ENCODE measurements at places on chromosomes 11 and 22.

DNA sequence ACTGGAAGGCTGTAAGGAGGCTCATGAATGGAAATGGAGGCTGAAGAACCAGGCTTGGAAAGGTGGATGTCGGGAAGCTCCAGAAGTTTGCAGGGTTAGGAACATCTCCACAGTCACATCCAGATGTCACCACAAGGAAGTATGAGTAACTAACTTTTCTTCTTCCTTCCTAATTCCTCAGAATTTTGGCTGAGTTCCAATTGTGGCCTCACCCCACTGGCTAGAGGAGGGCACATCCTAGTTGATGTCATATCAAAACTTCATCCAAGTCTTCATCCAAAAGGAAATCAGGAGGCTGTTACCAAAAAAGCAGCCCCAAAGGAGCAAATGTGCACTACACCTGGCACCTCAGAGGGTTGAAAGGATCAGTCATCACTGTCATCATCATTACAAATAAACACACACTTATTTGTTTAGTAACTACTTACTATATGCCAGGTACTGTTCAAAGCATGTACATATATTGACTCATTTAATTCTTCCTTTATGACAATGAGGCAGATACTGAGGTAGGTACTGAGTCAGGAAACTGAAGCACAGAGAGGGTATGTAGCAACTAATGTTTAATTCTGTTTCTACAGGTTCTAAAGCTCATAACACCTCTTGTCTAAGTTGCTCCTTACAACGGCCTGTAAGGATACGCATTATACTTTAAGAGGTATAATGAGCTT, 7.3 kb upstream of the PTPN5 start:
- DNase-seq: no peak

DNA sequence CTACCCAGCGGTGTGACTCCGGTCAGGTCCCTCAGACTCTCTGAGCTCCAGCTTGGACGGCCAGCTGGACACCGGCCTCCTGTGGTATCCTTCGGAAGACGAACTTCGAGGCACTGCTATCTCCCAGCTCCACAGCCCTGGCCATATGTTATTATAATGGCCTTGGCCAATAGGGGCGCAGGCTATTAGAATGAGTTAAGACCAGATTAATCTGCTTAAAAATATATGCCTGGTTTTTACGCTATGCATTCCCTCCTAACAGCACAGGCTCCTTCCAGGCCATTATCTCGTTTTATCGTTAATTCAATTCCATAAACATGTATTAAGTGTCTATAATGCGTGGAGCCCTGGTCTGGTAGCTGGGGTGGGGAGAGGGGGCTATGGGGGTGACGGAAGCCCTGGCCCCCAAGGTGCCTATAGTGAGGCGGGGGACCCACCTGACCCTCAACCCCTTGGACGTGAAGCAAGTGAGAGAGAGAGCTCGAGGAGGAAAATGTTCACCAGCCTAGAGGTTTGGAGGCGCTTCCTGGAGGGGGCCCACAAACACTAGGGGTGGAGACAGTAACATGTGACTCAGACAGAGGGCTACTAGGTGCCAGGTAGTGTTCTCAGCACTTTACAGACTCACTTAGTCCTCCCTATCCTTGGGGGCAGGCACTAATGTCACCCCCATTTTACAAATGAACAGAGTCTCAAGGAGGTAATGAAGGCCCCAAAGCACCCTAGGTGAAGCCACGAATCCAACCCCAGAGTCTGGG, 37.5 kb upstream of the TCF20 start:
- no peak for DNase-seq

GRCh38 chr11:129814244-129815014, 1.2 kb upstream of the TMEM45B start:
- peak; percentile 50 for DNase-seq

DNA sequence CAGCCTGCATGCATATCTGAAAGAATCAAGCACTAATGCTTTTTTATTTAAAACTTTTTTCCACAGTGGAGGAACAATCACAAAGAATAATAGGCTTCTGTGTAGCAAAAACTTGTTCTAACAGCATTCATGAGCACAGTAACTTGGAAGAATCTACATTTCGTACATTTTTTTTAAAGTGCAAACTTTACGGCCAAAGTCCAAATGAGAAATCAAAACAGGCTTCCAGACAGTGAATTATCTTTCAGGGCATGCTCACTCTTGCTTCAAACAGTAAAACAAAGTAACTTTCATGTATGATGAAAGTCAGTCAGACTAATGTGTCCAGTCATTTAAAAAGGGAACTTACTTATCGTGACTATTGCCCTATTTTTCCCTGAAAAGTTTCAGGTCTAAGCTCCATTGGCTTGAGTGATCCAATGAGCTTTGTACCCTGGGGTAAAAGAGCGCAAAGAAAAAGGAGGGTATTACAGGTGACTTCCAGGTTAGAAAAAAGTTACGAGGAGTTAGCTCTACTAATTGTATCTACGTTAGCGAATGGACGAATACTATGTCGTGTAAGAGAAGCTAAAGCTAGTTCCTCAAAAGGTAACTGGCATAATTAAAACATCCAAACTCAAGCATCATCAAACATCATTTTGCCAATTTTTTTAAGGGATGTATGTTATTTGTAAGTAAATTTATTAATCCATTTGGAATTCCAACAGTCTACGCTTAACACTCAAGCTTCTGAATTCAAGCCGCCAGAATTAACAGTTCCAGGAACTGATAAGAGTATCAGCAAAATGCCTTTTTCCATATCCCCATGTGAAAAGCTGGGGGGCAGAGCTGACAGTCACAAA, 1.7 kb downstream of the PICALM start:
- DNase-seq: no peak

GRCh38 chr11:73662445-73663157, 16.2 kb downstream of the PLEKHB1 start:
- no peak for DNase-seq

DNA sequence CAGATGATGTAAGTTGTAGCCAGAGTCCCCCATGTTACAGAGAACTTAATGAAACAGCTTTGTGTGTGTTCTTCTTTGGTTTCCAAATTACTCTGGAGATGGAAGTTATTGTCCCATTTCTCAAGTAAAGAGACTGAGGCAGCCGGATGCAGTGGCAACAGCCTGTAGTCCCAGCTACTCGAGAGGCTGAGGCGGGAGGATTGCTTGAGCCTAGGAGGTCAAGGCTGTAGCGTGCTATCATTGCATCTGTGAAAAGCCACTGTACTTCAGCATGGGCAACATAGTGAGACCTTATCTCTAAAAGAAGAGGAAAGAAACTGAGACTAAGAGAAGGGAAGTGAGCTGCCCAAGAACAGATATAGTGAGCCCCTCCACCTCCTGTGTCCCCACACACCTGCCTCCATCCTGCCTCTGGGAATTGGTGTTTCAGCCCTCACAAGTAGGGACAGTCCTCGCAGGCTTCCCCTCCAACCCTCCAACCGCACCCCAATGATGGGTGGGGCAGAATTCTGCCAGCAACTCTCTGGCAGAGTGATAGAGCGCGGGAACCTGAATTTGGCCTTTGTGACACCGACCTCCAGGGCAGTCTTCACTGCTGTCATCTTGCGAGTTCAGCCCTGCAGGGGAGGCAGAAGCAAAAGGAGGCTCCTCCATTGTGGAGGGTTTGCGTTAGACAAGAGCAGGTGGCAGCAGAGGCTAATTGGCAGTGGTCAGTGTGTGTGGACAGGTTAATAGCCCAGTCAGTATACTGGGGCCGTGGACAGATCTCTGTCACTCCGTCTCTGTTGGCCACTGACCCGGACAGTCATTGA, 1.6 kb downstream of the PDXP start:
- DNase-seq: no peak

DNA sequence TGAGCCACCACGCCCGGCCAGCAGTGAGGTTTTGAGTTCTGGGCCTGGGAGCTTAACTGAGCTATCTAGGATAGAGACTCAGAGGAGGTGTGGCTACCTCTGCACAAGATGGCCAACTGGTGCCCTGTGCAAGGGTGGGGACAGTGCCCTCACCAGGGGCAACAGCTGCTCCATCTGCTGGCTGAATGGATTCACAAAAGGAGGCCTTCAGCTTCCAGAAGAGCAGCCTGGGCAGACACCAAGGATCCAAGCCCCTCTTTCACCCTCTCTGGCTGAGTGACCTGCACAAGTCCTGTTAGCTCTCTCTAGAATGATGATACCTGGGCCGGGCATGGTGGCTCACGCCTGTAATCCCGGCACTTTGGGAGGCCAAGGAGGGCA, 33.5 kb upstream of the BAIAP2L2 start:
- DNase-seq: no peak

DNA sequence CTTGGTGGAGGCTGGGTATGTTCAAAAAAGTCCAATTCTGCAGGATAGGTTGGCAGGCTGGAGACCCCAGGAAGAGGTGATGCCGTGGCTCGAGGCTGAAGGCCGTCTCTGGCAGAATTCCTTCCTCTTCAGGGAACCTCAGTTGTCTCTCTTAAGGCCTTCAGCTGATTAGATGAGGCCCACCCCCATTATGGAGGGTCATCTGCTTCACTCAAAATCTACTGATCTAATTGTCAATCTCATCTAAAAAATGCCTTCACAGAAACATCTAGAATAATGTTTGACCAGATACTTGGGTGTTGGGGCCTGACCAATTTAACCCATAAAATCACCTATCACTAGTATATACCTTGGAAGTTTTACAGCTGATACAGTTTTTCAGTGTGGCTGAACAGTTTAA, 27.4 kb upstream of the GSTP1 start:
- no peak for DNase-seq

GRCh38 chr22:26718905-26719304, 61.5 kb downstream of the MIAT start:
- no peak for DNase-seq

- DNase-seq: no peak
Measured at GRCh38 chr11:79342236-79342635, 98.6 kb downstream of the TENM4 start.

DNA sequence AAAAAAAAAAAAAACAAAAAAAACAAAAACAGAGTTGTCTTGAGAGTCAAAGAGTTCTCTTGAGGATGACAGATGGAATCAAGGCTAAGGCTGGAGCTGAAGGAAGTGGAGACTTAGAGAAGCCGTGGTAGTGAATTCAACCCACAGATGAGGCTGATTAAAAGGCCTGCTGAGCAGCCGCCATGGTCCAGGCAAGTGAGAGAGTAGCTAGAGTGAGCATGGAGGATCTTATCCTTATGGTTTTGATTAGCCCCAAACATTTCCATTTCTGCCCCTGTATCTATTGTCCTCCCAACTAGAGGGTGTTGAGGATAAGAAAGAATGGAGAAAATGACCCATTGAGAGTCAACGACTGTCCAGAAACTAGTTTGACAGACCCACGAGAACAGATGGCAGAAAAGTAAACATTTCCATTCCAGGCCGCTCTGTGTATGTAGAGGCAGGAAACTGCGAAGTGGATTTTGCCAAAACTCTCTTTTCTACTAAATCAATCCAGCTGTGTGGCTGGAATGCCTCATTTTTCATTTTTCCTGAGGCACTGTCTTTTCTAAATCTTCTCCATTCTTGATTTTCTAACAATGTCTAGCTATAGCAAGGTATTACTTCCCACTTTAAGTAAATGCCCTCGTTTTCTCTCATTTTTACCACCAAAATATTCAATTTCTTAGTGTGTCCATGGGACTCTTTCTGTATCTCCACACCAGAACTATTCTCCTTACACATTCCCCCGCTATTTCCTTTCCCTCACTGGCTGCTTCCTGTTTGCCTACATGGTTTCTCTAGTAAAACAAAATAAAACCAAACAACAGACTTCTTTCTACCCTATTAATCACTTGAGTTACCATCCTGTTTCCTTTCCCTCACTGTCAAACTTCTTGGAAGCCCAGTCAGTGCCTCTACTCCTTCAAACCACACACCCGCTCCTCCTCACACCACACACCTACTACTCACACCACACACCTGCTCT, 5.4 kb upstream of the MMP8 start:
- DNase-seq: no peak

GRCh38 chr22:36797374-36797773, 19.5 kb downstream of the PVALB start:
- no peak for DNase-seq

DNA sequence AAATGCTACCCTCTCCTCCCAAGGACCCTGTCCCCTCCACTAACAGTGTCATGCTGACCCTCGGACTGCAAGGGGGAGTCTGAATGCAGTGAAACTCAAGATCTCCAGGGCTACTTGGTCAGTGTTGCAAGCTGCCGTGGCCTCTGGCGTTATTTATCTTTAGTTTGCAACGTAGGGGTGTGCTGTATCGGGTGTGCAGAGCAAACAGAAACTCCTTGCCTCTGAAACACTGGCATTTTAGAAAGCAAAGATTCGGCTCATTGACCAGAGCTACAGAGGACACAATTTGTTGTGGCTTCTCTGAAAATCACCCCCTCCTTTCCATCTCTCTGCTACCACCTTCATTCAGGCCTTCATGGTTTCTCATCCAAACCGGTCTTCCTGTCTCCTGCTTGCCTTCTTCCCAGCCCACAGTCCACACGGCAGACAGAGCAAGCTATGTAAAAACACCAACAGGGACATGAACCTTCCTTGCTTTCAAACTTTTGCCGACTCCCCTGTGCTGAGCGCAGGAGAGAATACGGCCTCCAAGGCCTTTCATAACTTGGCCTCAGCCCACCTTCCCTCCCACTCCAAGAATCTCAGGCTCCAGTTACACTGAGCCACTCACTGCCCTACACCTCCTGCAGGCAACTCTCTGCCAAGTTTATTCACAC, 14.9 kb downstream of the FZD4 start:
- no peak for DNase-seq

DNA sequence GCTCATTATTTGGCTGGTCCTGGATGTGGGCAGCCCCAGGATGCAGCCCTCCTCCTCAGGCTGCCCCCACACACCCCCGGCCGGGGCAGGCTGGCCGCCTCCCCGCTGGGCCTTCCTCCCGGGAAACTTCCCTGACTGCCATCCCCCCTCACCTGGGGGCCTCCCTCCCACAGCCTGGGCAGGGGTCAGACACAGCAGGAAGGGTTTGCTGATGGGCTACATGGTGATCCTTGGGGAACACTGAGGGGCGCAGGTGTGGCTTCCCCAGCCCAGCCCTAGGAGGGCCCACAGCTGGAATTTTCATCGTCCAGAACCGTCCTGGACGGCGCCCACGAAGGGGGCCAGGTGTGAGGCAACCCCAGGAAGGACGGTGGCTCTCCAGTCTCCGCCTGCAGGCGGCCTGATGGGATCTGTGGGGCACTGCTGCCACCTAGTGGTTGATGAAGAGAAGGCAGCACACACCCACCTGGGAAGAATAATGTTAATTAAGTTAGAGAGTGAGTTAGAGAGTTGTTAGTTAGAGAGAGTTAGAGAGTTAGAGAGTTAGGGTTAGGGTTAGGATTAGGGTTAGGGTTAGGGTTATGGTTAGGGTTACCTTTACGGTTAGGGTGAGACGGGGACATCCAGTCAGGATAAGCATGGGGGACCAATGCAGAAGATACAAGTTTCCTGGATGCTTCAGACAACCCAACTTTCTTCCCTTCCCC, 75.9 kb upstream of the PRR5 start:
- peak; percentile 52 for DNase-seq

DNA sequence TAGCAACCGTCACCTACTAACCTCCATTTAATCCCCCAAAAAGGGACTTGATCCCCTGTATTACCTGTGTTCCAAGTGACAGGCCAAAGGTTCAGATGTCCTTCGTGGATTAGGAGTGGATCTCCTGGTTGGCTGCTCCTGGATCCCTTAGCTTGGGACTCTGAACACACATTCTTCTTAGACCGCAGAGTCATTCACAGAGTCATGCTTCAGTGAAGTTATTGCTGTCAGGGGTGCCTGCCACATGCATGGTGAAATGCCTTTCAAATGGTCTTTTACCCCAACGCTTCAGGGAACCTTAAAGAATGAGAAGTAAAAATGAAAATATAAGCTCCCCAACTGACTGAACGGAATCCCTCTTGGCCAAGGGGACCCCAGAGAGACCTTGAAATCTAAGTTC, 49.1 kb downstream of the ADAMTS8 start:
- DNase-seq: no peak

All from stimulated activated CD4-positive, alpha-beta T cell treated with anti-CD3 and anti-CD28 coated beads, Interleukin-1b, Interleukin-23, amount 100 ng/mL, for 1 hour (primary cell).